NCI-H510A (cell line): ENCODE measurements at places on chromosomes 1 and 21.

GRCh38 chr1:28981210-28981609 lies 66.8 kb downstream of the EPB41 start:
- DNase-seq, result no peak

GRCh38 chr1:81578867-81579266 lies 221.9 kb upstream of the ADGRL2 start:
- DNase-seq, result no peak

GRCh38 chr1:3652548-3653285 lies 401 bp downstream of the TP73 start:
- peak; percentile 38 for DNase-seq

DNA sequence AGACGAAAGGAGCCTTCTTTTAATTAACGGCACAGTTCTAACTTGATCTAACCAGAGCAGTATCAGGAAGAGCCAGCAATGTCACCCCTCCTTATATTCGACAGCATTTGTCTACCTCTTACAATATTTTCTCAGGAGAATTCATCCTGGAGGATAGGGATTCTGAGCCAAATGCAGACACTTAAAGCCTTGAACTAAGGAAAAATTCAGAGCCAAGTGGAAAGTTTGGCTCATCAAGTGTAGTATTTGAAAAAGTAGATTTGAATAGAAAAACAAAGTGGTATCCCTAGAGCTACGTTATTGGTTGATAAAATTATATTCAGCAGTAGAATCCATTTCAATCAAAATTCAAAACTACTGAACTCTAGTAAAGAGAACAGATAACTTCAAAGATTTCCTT lies 732.0 kb upstream of the ADGRL2 start:
- DNase-seq, result no peak

DNA sequence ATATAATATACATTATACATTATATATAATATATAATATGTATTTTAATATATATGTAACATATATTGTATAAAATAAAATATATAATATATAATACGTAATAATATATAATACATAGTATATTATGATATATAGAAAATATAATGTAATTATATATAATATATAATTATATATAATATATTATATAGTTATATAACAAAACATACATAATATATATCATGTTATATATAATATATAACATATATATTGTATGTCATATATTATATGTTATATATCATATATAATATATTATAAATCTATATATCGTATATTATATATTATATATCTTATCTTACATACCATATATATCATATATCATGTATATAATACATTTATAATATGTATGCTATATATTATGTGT lies 248.2 kb upstream of the TPTE start:
- no peak for DNase-seq
